ENCODE measurements at places on chromosomes 11 and 22.

DNA sequence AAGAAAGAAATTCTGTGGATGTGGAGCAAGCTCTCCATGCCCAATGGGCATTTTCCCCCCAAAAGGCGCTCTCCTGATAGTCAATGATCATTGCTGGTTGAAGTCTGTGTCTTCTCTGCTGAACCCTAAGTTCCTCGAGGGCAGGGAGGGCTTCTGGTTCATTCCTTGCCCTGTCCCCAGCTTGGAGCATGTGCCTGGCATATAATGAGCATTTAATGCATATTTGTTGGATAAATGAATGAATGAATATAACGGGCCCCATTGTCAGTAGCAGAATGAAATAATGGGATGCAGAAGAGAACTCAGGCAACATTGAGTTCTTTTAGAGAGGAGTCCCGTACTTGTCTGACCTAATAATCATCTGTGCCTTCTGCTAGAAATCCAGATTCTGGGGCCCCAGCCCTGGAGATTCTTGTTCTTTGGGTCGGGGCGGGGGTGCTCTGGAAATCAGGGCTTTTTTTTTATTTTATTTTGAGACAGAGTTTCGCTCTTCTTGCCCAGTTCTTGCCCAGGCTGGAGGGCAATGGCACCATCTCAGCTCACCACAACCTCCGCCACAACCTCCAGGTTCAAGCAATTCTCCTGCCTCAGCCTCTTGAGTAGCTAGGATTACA lies 64.4 kb downstream of the CD82 start:
- DNase-seq: no peak

DNA sequence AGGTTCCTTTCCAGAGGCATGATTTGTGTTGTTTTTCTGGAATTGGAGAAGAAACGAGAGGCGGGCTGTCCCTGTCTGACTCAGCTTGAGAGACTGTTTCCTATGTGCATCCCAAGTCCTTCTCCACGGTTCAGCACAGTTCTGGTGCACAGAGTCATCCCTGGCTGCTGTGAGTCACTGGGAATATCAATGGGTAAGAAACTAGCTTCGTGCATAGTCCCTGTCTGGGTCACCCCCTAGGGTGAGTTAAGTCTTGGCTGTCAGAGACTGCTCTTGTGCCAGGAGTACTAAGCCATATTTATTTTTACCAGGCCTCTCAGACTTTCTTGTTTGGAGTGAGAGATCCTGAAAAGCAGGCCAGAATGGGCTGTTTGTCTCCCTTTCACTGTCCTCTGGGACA lies 2.4 kb upstream of the LRP4 start:
- no peak for DNase-seq

GRCh38 chr11:96393753-96394348 lies 4.0 kb downstream of the JRKL start:
- DNase-seq: no peak

DNA sequence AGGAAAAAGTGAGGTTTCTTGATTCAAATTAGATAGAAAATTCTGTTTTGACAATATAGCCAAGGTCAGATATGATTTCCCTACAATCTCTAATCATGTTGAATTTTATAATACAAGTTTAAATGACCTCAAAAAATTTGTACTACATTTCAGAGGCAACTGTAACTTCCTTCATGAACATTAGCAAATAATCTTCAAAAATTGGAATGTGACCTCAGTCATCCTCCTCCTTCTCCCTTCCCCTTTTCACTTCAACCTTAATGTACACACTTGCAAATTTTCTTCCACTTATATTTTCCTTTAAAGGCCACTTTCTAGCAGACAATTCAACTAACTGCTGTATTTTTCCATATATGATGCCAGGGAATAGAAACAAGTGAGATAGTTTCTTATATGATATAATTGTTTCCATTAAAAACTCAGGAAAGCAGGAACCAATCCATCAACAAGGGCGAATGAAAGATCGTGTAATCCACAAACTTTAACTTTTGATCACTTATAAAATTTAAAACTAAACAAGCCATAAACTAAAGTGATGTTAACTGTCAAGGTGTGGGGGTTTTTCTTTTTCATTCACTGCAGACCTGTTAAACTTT lies 60.3 kb downstream of the MAML2 start:
- no peak for DNase-seq

- no peak for DNase-seq
These were observed 7.6 kb upstream of the RBFOX2 start for GRCh38 chr22:36036167-36036624.

DNA sequence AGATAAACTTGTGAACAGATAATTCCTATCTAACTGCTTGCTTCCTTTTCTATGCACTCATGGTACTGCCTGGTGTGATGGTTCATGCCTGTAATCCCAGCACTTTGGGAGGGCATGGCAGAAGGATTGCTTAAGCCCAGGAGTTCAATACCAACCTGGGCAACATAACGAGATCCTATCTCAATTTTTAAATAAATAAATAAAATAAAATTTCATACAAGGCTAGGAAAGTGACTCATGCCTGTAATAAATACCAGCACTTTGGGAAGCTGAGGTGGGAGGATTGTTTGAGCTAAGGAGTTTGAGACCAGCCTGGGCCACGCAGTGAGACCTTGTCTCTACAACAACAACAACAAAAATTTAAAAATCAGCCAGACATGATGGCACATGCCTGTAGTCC lies 166.6 kb downstream of the COMMD9 start:
- DNase-seq: no peak

DNA sequence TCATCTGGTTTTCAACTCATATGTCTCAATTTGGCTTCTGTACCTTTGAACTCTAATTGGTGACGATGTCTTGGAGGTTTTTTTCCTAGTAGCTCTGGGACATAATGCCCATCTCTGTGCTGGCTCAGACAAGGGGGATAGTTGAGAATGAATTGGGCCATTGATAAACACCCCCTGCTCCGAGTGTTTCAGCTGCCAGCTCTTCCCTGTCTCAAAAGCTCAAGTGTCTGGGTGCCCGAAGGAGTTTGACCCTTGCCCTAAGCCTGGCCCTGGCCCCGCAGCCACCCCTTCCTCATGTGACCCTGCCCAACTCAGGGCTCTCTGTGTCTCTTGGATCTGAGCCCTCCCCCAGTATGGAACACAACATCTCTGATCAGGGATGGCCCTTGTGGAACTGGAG lies 3.0 kb downstream of the INSC start:
- DNase-seq: no peak

DNA sequence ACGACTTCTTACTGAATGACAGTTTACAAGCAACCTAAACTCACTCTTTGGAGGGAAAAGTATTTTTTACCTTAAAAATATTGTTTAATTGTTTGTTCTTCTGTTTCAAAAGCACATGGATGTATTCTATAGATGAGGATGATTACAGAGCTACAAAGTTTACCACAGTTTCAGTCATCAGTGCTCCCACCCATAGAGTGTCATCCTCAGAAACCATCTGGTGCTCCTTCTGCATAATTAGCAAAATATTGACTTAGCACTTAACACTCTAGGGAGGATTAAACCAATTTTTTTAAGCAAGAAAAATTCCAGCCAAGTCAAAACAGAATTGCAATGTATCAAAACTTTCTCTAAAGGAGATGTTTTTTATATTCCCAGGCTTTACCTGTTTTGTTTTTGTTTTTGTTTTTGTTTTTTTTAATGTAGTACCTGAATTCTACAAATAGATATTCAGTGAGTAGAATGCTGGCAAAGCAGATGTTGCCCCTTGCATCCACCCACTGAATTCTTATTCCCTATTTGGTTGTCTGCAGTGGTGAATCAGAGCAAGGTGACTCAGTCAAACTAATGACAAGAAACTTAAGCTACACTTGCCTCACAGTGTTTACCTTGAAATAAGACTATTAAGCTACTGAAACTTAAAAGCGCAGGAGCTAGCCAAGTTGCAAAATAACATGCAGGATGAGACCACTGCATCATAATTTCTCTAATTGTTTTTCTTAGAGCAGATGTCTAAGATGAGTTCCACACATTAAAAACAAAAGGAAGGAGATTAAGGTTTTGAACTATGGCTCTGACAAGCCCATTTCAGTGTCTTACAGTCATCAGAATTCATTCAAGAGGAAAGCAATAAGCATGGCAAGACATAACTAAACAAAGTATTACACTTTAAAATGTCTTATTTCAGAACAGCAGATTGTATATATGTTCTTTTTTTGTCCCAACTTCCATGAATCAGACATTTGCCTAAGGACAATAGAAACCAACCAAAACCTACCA lies 155.1 kb upstream of the SOX6 start:
- no peak for DNase-seq

GRCh38 chr11:72314600-72315392 lies 70.8 kb upstream of the PHOX2A start:
- DNase-seq: no peak

DNA sequence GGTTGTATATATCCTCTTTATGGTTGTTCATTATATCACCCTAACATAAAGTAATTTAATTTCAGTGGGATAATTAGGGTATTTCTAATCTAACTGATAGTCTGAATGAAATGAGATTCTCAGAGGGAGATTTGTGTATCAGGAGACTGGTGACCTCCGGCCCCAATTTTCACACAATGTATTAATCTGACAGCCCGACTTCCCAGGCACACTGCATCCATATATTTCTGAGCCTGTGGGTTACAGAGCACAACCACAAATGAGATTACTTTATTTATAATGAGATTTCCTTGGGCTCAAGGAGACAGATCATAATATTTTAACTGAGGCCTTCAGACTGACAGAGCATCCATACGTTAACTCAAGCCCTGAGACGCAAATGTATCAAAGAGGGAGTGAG lies 125.9 kb downstream of the RCN1 start:
- DNase-seq: no peak

GRCh38 chr22:25080855-25081254 lies 118.8 kb upstream of the CRYBB3 start:
- no peak for DNase-seq

- DNase-seq: no peak
These were observed 42.1 kb upstream of the TPBGL start for GRCh38 chr11:75198278-75198973.

DNA sequence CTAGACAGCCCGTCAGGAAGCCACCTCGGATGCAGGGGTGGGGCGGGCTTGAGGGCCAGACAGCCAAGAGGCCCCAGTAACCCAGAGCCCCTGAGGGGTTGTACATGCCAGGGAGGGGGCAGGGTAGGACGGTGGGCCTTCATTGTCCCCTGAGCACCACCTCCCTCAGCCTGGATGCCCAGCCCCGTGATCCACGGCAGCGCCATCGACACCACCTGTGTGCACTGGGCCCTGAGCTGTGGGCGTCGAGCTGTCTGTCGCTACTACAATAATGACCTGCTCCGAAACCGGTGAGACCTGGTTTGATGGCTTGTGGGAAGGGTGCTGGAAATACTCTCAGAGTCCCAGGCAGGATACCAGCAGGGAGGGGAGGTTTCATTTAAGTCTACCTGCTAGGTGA lies 37.4 kb upstream of the TPBGL start:
- no peak for DNase-seq

Measured in esophagus squamous epithelium (tissue), 5 donors.